ENCODE measurements at places on chromosomes 16 and 17.

GRCh38 chr16:22763437-22764080, 50.4 kb upstream of the HS3ST2 start:
- DNase-seq, result no peak

DNA sequence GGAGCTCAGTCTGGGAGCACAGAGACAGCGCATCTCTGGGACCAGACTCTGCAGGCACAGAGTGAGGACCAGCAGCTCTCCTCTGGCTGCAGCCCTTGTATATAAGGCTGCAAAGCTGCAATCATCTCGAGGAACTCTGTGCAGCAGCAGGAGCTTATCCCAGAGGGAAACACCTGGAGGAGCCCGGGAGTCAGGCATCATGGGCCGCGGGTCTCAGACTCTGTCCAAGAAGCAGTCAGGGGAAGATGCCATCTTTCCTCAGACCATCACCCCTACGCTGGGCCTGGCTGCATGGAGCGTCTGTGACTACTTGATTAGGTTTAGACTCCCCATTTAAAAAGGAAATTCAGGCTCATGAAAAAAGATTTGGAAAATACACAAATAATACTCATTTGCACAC, 122.0 kb downstream of the IRF8 start:
- no peak for DNase-seq

GRCh38 chr17:4764595-4764994, 7.1 kb upstream of the TM4SF5 start:
- DNase-seq, result no peak

GRCh38 chr17:60629120-60629519, 29.1 kb downstream of the PPM1D start:
- DNase-seq, result no peak

GRCh38 chr16:57106767-57107166, 14.4 kb downstream of the CPNE2 start:
- DNase-seq, result no peak

DNA sequence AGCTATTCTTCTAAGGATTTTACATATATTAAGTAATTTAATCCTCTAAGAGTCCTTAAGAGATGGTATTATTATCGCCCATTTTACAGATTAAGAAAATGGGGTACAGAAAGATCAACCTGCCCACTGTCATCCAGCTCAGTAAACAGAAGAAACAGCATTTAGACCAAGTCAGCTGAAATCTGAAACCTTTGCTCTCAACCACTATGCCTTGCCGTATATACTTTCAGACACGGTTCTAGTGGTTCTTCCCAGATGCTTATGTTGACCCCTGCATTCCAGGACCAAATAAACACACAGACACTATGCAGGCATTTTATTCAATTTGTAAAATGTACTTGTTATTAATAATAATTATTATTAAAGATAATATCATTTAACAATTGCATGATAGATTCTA, 854.8 kb downstream of the KCNJ2 start:
- no peak for DNase-seq

DNA sequence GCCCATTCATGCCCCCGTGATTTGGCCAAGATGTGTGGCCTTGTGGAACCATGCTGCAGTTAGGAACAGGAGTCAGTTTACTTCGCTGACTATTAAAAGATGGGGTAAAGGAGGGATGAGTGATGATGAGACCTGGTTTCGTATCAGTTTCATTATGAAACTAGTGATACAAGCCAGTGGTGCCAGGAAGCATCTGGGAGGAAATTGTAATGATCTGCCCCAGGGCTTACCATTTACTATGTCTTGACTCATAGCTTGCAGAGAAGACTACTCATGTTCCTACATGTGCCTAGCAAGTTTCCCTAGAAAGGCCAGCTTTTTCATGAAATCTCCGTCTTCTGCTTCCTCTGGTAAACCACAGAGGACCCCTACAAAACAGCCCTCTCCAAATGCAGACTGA, 23.2 kb downstream of the CDH3 start:
- DNase-seq, result no peak

DNA sequence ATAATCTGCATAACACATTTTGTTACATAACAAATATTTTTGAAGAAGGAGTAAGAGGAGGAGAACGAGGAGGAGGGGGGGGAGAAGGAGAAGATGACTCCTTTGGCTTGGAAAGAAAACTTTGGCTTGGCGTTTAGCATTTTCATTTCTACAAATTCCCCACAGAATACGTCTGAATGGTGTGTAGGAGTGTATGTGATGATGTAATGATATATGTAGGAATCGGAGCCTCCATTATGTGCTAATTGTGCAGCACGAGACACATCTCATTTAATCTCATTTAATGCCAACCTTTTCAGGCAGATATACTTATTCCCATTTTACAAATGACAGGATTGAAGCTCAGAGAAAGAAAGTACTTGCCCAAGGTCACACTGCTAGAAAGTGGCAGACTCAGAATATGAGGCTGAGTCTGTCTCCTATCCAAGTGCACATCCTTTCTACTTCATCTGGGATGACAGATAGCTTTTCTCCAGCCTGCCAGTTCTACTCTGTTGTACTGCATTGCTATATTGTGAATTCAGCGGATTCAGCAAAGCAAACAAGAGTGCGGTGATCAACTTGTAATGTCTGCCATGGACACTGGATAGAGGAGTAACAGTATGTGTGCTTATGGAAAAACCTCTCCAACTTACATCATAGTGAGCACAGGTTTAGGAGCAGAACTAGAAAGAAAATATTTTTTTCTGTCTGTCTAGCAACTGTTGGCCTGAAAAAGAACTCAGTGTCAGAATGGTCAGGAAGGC, 10.4 kb upstream of the SLC47A2 start:
- no peak for DNase-seq

Data from left renal pelvis (tissue), 4 donors.